Stimulated activated CD4-positive, alpha-beta T cell treated with anti-CD3 and anti-CD28 coated beads, Interleukin-1b, Interleukin-23, amount 100 ng/mL, for 1 hour (primary cell): ENCODE measurements at places on chromosomes 12 and 14.

DNA sequence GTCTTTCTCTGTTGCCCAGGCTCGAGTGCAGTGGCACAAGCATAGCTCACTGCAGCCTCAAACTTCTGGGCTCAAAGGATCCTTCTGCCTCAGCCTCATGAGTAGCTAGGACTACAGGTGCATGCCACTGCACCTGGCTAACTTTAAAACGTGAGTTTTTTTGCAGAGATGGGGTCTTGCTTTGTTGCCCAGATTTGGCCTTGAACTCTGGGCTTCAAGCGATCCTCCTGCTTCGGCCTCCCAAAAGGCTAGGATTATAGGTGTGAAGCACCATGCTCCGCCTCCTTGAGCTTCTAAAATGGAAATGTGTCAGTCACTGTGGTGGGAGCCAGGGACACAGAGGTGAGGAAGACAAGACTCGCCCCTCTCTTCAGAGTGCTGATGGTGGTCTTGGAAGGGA is 45.6 kb downstream of the WSCD2 start:
- DNase-seq, result no peak

GRCh38 chr12:95473231-95473883 is 595 bp upstream of the METAP2 start:
- no peak for DNase-seq

DNA sequence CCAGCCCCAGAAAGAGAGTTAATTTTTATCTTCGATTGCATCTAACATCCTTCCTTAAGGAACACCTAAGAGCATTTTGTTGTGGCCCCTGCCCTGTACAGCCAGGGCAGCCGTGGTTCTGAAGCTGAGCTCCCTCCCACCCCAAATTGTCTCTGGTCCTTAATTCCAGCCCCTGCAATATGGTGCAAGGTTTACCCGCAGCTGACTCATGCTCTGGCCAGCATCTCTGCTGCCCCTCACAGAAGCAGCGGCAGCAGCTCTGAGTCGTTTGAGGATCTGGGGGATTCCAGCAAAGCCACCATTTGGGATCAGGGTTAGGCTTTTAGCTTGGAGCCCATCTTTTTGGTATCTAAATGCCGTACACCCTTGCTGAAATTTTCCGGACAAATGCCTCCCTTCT is 3.3 kb downstream of the DLK1 start:
- no peak for DNase-seq

GRCh38 chr14:66477567-66477966 is 8.6 kb upstream of the CCDC196 start:
- no peak for DNase-seq

DNA sequence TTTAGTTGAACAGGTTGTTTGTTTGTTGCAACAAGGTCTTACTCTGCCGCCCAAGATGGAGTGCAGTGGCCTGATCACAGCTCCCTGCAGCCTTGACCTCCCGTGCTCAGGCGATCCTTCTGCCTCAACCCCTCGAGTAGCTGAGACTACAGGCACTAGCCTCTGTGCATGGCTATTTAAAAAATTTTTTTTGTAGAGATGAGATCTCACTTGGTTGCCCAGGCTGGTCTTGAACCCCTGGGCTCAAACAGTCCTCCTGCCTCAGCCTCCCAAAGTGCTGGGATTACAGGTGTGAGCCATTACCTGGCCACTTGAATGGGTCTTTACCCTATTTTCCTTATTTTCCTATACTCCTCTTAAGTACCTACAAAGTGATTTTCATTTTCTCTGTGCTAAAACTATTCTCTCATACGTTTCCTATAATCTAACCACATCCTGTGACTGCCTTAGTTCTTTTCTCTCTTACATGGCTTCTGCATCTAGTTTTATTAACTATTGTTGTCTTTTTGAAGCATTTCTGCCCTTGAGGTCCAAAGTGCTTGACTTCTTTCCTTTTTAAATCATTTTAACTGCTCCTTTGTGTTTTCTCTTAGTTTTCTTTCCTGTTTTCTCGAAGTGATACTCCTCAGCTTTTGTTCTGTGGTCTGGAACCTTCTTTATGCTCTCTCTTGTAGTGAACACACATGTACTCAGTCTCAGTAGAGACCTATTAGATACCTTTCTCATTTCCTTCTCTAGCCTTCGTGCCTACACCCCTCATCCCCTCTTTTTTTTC is 14.1 kb downstream of the GPX2 start:
- DNase-seq, result no peak

GRCh38 chr12:116323406-116324386 is 46.2 kb upstream of the MED13L start:
- DNase-seq, result no peak

DNA sequence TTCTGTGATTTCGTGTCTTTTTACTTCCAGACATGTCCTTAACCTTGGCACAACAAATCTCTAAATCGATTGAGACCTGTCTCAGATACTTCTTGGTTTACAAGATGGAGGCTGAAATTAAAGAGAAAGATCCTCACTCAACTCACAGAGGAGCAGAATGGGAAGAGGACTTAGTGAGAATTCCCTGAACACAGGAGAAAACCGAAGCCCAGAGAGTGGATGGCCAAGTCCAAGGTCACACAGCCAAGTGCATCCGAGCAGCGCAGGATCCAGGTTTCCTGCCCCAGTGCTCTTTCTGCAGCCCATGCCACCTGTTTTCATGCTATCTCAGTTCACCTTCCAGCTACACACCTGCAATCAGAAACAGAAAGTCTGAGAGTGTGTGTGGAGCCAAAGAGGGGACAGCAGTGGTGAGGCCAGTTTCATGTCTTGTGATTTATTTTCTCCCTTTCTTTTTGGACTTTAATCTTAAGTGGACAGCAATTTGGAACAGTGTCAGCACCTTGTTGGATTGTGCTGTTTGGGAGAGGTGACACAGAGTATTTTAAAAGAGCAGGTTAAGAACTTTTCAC is 22.9 kb upstream of the TCL1B start:
- no peak for DNase-seq

- DNase-seq, result no peak
Observed at GRCh38 chr12:110012137-110012536, 12.9 kb downstream of the ANKRD13A start.

- no peak for DNase-seq
Observed at GRCh38 chr12:48688836-48689235, 6.8 kb upstream of the KANSL2 start.

GRCh38 chr12:100043631-100044030 is 58.9 kb upstream of the ANKS1B start:
- DNase-seq, result no peak

- no peak for DNase-seq
Observed at GRCh38 chr12:27343255-27344000, 10.8 kb downstream of the BMAL2 start.

DNA sequence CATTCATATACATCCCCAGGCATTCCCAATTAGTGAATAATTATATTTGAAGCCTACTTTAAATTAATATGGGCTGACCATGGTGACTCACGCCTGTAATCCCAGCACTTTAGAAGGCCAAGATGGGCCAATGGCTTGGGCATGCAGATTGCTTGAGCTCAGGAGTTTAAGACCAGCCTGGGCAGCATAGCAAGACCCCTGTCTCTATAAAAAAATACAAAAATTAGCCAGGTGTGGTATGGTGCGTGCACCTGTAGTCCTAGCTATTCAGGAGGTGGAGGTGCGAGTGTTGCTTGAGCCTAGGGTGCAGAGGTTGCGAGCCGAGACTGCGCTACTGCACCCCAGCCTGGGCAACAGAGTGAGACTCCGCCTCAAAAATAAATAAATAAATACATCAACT is 7.6 kb upstream of the ARID2 start:
- DNase-seq, result no peak

GRCh38 chr12:14393751-14394150 is 28.3 kb downstream of the ATF7IP start:
- no peak for DNase-seq

- no peak for DNase-seq
Observed at GRCh38 chr14:49915085-49915484, 22.2 kb downstream of the ARF6 start.

GRCh38 chr12:15534322-15534721 is 212.0 kb downstream of the PTPRO start:
- no peak for DNase-seq

DNA sequence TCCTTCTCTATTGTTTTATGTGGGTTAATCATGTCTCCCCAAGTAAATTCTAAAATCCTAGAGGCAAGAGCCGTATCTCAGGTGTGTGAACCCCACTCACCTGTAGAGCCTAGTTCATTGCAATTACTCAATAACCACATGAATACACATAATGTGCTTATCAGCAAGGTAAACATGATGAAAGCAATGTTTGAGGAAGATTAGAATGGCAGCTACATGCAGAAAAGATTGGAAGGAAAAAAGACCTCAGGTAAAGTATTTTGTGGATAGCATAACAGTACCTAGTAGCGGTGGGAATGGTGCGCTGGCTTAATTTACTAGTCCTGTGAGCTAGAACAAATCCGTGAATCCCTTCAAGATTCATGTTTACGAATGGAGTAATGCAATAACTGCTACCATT is 5.3 kb upstream of the KRAS start:
- no peak for DNase-seq

DNA sequence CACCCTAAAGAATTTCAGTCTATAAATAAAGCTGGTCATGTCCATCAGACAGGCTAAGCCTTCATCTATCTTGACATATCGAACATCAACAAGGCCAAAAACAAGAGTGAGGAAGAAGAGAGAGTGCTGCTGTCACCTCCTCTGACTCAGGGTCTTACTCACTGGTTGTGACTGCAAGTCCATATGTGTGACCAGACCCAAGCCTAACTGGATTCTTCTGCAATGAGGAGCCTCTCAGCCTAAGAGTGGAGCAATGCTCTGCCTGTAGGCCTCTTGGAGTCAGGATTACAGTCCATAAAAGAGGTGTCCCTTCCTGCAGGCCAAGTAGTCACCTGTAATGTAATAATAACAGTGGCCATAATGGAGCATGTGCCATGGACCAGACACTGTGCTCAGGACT is 121.2 kb upstream of the SLC35F4 start:
- DNase-seq, result no peak

DNA sequence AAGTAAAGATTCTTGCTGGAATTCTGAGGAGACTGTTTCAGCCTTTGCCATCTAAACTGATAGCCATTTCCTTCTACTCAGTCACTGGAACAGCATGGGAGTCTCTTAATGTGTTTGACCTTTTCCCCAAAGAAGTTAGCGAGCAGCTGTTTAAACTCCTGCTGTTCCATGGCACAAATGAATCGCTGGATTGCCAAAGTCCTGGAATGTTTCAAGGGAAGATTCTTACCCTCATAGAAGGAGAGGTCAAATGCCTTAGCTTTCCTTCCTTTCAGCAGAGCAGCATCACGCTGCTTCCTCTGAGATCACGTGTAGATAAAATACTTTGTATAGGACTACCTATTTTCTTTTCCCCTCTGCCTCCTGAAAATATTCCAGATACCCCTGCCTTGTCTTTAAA is 10.5 kb upstream of the NR2C1 start:
- no peak for DNase-seq

DNA sequence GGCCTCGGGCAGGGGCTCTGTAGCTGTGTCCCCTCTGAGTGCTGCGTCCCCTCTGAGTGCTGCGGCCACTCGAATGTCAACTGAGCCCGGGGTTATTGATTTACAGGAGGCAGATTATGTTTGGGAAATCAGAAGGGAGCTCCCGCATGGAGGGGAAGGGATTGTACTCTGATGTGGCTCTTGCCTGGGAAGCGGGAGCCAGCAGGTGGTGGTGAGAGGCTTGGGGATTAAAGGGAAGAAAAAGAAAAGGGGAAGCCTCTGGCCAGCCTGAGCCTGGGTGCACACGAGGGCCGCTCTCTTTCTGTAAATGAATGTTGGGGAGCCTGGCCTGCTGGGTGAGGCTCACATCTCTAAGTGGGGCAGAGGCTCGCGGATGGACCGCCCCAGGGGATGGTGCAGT is 143.7 kb downstream of the AACS start:
- no peak for DNase-seq

DNA sequence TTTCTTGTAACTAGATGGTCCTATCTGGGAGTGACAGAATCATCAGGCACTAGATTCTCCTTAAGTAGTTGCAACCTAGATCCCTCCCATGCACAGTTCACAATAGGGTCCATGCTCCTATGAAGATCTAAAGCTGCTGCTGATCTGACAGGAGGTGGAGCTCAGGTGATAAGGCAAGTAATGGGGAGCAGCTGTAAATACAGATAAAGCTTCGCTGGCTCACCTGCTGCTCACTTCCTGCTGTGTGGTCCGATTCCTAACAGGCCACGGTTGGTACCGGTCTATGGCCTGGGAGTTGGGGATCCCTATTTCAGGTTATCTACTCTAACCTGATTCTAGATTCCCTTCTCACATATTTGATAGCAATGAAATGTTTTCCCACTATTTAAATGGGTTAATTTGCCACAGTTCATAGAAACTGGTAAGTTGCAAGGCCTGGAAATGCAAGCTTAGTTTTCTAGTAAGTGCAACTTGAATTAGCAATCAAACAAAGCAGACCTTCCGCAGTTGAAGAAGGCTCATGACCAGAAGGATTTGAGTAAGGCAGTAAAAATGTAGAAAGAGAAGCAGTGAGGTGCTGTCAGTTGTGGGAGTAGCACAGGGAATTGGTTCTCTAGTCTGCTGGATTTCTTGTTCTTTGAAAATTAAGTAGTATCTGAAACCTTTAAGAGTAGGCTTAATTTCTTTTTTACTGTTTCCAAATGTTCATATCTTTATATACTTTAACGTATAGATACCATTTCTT is 332.3 kb downstream of the EGLN3 start:
- DNase-seq, result no peak

- no peak for DNase-seq
Observed at GRCh38 chr12:54164387-54165145, 24.2 kb downstream of the SMUG1 start.

GRCh38 chr12:9099552-9100190 is 16.0 kb downstream of the A2M start:
- no peak for DNase-seq

DNA sequence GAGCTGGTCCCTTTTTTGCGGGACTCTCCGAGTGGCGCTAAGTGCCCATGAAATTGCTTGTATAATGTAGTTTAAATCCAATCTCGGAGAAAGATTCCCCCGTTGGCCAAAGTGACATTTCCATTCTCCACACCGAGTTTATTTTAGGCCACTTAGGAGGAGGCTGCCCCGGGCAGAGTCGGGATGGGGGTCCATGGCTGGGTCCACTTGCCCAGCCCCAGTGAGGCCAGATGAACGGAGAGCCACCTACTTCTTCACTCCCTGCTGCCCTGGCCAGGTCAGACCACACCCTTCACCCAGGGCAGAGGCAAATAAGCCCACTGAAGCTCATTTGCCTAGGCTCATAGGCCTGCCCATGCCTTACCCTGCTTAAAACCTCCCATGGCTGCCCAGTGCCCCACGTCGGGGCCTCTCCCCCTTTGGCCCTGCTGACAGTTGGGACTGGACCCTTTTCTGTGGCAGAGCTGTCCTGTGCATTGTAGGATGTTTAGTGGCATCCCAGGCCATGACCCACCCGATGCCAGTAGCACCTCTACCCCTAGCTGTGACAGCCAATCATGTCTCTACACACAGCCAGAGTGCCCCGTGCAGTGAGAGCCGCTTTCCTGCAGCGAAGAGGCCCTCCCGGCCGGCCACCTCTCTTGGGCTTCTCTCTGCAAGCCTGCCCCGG is 51.3 kb downstream of the FAM222A start:
- DNase-seq, result no peak
